ENCODE measurements at places on chromosomes 11 and 22. TPM values are rescaled to one million over a fixed set of nuclear protein-coding genes. Genes with fewer than 3 reads are reported as not detected.

GRCh38 chr11:69130654-69131053, 25.1 kb upstream of the SMIM38 start:
- no peaks in the 10 kb centered on the region for H3K27me3 ChIP-seq
- no peaks in the 10 kb centered on the region for H3K36me3 ChIP-seq
- H3K4me1 ChIP-seq, result peaks cover 7% of the 10 kb centered on the region
- no peak overlapping the region for H3K4me3 ChIP-seq
- no peak for DNase-seq
- no peak overlapping the region for H3K27ac ChIP-seq

DNA sequence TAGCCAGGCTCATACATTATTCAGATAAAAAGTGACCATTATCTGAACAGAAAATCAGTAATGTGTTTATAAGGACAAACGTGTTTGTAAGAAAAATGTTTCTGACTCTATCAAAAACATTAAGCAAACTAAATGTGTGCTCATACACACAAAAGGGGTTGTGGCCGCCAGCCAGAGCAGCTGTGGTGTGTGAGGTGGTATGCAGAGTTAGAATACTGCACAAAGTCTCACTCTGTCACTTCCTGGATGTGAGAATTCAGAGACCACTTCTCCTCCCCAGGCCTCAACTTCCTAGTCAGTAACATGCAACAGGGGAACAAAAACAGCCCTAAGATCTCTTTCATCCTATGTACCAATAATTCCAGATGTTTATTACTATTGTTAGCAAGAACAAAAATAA, 9.4 kb downstream of the OR5B21 start:
- no peak for DNase-seq
- H3K27ac ChIP-seq, result no peak overlapping the region
- H3K4me1 ChIP-seq, result no peaks in the 10 kb centered on the region
- H3K4me3 ChIP-seq, result no peak overlapping the region
- no peaks in the 10 kb centered on the region for H3K27me3 ChIP-seq
- no peaks in the 10 kb centered on the region for H3K36me3 ChIP-seq

SLC17A6 gene
- total RNA-seq, result not detected

CTSF gene
- 31.2 TPM for total RNA-seq

OR52N4 gene
- total RNA-seq, result not detected

Measured in lower lobe of right lung (tissue), 2 donors.